T-helper 22 cell (primary cell): ENCODE measurements at places on chromosomes 3 and 15.

GRCh38 chr3:11558918-11559815 lies 84.5 kb downstream of the VGLL4 start:
- DNase-seq, result no peak

DNA sequence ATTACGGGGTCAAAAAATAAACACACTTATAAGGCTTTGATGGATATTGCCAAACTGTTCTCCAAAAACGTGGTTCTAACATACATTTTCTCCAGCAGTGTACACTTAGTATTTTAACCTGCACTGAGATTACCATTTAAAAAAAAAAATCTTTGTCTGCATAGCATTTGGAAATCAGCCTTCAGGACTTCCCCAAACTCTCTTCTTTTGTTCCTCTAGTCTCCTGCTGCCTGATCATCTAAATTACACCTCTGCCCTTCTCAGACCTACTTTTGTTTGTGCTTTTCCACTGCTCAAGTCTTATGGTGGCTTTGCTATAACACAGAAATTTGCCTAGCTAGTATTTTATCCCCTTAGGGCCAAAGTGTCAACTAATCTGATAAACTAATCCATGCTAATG lies 3.8 kb downstream of the NCEH1 start:
- DNase-seq, result no peak

- DNase-seq, result no peak
These were observed 2.0 kb downstream of the EPHB3 start for GRCh38 chr3:184563561-184563925.

- DNase-seq, result no peak
These were observed 1325.8 kb upstream of the ALCAM start for GRCh38 chr3:104040896-104041295.

GRCh38 chr15:57355259-57355658 lies 21.0 kb upstream of the CGNL1 start:
- no peak for DNase-seq

- DNase-seq, result no peak
These were observed 410.8 kb upstream of the MCTP2 start for GRCh38 chr15:93820566-93820965.

GRCh38 chr3:52352566-52352965 lies 36.4 kb downstream of the DNAH1 start:
- DNase-seq, result no peak

DNA sequence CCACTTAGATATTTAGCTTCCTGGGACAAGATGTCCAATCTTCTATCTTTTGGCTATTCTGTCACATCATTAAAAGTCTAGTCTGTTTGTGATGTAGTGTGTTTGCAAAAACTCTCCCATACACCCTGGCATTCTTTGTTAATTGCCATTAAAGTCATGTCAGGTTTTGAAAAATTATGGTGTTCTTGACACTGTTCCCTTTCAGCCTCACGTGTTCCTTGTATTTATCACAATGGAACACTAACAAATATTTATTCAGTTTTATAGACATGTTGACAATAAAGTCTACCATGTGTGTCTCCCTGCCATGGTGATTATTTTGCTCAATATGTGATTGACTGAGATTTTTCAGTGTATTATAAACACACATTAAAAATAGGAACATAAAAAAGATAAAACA lies 9.4 kb upstream of the CACNA1D start:
- no peak for DNase-seq

DNA sequence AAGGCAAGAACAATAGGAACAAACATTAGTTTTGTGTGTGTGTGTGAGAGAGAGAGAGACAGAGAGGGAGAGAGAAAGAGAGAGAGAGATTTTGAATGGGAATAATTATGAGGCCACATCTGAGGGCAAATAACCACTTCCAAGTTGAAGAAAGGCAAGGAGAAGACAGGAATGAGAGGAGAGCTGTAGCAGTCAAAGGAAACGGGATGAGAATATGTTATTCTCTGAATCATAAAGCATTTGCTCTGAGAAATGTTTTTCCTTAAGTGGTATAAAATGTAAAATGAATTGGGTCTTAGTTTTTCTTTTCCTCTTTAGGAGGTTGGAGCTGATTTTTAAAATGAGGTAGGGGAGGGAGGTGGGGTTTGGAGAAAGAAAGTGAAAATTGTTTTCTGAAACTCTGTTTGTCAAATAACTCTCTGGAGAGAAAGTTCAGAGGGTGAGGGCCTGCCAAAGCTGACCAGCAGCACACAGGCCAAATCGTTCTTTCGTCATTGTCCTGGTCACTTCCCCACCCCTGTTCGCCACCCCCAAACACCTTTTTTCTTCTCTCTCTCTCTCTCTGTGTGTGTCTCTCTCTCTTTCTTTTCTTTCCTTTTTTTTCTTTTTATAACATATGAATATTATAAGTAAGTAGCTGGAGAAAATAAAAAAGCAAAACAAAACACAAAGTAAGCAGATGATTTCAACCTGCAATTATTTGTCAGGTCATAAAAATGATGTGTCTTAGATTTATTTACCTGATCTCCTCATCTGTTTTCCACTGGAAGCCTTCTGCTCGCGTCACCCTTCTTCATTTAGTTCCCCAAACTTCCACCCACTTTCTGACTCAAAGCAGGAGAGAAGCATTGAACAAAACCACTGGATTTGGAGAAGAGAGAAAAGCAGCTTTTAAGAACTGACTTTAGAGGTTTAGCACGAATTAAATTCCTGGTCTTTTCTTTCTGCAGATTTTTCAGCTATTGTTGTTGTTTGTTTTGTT lies 110.6 kb downstream of the LPP start:
- no peak for DNase-seq

DNA sequence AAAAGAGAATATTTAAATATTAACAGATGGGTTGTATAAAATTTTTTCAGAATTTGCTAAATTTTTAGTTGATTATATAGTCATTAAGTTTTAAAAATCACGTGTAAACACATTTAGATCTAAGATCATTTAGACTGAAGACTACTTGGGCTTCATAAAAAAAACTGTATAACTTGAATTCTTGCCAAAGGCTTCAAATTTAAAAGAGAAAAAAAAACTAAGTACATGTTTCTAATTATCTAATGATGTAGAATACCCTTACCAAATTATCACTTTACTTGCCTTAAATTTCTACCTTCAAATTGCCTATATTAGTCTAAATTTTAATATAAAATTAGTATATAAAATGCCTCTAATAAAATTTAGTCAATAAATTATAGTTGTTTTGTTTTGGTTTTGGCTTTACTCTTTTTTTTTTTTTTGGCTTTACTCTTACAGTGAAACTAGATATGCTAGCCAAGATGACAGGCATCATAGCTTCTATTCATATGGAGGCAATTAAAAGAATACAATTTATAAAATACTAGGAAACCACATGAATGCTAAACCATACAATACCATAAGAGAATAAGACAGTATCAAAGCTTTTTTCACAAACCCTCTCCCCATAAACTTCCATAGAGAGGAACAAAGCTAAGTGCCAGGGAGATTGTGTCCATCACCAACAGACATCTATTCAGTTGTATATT lies 183.1 kb upstream of the KCNMB2 start:
- DNase-seq, result no peak

DNA sequence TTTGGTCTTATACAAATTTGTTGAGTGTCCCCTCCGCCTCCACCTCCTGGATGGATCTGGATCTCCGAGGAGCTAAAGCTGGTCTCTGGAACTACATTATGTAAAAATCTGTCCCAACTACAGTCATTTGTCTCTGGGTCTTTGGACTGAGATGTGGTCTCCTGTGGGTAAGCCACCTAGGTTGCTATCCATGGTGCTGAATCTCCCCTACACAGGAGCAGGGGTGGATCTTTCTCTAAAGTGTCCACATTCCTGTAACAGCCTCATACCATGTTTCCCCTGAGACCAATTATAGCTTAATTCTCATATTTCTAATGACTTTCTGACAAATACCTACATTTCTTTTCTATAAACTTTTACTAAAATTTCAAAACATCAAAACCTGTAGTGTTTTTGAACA lies 625.8 kb downstream of the TAFA4 start:
- DNase-seq, result no peak

- no peak for DNase-seq
These were observed 48.0 kb upstream of the APEH start for GRCh38 chr3:49626101-49626581.

- no peak for DNase-seq
These were observed 151.9 kb upstream of the UBE2E1 start for GRCh38 chr3:23653647-23654525.

GRCh38 chr3:31180274-31180673 lies 285.8 kb upstream of the GADL1 start:
- DNase-seq, result no peak

GRCh38 chr15:35019404-35020327 lies 31.6 kb upstream of the ZNF770 start:
- DNase-seq, result no peak
